Stromal cell of bone marrow (primary cell): ENCODE measurements at places on chromosomes 2 and 18.

DNA sequence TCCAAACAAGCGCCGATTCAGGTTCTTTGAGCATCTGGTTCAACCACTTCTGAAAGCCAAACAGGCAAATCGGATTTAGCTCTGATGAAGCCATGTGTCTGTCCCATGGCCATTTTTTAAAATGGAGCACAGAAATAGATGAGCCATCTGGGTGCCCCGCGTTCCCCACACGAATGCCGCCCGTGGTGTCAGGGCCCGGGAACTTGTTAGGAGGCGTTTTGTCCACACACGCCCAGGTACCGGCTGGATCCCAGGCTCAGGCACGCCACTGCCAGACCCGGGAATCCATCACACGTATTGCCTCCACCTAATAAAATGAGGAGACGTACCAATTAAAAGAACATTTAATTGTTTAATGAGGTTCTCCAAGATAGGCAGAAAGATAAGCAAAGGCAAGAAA lies 374.4 kb upstream of the SALL3 start:
- DNase-seq = no peak

DNA sequence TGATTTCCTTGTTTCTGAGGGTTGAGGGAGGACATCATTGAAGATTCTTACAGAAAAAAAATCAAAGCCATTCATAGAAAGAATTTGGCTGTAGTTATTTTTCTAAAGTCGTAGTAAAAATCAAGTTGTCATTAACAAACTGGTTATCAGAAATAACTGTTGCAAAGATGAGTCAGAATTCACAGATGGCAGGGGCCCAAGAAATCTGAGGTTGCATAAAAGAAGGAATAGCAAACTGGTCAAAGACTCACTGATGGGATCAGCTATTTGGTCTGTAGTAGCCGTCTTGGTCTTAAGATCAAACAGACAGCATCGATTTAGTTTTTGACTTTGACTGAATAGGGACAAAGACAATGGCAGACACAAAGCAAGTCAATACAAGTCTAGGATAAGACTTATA lies 334.3 kb downstream of the FIGN start:
- DNase-seq = peak; percentile 40

DNA sequence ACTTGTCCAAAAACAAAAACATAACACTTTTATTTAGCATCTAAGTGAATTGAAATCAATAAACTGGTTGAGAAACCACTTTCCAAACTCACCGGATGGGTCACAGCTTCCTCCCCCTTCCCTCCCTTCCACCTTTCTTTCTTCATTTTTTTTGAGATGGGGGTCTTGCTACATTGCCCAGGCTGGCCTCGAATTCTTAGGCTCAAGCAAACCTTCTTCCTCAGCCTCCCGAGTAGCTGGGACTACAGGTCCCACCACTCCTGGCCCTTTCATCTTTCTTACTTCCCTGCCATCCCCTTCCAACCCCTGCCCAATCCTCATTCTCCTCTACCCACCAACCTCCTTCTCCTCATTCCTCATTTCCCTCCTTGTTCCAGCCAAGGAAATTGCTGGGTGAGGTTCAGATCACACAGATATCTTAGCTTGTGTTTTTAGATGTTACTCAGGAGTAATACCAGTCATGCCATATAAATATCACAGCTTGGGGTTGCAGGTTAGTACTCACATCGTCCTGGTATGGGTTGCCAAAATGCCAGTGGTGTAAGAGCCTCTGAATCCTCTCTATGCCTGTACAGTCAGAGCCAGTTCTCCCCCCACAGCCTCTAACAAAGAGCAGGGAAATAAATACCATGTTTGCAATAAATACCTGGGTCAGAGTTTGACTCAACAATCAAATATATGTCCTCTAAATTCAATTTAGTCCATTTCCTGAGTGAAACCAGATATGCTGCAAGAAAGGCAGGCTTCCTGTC lies 132.7 kb upstream of the NDUFV2 start:
- DNase-seq = no peak

- no peak for DNase-seq
These were observed 22.2 kb upstream of the SMAD4 start for GRCh38 chr18:51007790-51008139.

DNA sequence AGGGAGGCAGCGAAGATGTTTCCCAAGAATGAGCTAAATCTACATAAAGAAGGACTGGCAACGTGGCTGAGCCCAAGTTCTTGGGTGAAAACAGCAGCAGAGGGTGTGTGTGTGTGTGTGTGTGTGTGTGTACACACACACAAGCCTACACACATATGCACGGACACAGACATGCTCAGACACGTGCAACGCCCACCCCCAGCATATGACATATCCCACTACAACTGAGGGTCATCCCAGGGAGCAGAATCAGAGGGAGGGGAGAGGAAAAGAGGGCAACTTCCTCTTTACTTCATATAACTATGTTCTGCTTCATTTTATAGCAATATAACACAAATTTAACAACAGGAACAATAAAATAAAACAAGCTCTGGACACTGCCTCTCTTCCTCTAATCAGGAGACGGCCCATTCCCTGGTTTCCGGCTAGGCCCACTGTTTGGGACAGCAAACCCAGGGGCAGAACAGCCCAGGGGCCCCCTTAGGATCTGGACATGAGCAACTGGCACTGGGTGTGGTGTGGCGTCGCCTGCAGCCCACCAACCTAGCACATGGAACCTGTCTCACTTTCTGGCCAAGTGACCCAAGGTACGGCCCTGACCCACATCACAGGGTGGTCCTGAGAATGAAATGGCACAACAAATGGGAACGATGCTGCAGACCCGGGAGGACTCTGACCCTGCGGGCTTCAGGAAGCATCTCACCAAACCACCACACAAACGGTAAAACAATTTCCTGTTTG lies 25.0 kb downstream of the FAM178B start:
- no peak for DNase-seq
